ENCODE measurements at places on chromosomes 1 and 21. TPM values are rescaled to one million over a fixed set of nuclear protein-coding genes. Genes with fewer than 3 reads are reported as not detected.

The ACTL8 gene
- not detected for total RNA-seq

The UBL4B gene
- total RNA-seq, result not detected

The HORMAD1 gene
- 0.38 TPM for total RNA-seq

The SGIP1 gene
- 6.8 TPM for total RNA-seq

The PLA2G2D gene
- not detected for total RNA-seq
